ENCODE measurements at places on chromosomes 1 and 21.

- no peak for DNase-seq
Observed at GRCh38 chr1:7279769-7280168, 491.3 kb upstream of the VAMP3 start.

DNA sequence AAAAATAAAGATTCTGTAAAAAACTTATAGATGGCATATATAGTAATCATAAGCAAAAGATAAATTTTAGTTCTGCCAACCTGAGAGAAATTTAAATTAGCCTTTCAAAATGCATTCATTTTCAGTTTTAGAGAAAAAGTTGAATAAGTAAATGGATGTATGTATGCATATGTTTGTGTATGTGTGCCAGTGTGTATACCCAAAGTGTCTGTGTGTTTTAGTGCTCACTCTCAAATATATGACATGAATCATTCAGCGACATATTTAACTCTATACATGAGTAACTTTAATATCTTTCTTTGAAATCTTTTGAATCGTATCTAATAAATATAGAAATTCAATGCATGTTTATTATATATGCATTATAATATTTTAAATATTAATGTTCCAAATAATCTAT lies 274.5 kb downstream of the SRGAP2C start:
- no peak for DNase-seq

DNA sequence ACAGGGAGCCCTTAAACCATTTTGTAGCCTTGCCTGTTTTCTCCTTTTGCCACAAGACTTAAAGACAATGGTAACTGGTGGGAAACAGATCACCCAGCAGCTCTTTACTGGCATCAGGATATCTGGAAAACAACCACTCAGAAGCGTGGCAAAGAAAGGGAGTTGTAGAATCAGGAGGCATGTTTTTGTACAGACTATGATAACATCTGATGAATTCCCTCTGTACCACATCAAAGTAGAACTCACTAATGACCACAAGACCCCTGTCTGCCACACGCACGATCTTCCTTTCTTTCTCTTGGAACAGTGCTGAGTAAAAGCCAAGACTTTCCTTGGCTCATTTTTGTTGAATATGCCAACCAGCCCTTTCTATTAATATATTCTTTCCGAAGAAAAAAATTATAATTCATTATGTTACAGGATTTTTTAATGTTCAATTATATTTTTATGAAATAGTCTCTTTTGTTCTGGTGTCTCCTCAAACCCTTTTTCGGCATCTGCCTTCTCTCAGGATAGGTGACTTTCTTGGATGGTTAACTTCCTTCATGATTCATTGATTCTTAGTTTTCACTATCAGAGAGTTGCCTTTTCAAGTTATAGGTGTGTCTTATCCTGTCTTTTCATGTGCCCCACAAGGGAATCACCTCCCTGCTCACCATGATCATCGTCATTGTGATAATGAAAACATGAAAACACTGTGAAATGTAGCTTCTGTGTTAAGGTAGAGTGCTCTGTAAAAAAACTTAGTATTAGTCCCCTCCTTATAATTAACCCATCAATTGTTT lies 7.9 kb upstream of the PHGDH start:
- no peak for DNase-seq

DNA sequence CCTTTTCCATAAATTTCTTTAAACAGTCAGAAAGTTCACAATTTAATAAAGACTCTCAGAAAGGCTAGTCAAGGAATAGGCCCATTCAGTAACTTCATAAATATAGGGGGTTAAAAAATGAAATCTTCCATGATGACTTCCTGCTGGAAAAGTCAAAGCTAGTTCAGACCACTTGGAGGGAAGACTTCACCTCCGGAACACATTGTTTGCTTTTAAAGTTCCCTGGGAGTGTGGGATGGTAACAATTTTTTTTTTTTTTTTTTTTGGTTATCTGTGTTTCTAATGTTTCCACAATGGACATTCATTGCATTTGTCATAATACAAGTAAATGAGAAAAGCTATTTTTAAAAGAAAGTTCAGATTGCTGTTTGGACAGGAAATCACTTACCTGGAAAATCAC lies 18.4 kb upstream of the LAMC2 start:
- DNase-seq = no peak

- DNase-seq = no peak
Observed at GRCh38 chr1:226966683-226967082, 26.6 kb downstream of the COQ8A start.

DNA sequence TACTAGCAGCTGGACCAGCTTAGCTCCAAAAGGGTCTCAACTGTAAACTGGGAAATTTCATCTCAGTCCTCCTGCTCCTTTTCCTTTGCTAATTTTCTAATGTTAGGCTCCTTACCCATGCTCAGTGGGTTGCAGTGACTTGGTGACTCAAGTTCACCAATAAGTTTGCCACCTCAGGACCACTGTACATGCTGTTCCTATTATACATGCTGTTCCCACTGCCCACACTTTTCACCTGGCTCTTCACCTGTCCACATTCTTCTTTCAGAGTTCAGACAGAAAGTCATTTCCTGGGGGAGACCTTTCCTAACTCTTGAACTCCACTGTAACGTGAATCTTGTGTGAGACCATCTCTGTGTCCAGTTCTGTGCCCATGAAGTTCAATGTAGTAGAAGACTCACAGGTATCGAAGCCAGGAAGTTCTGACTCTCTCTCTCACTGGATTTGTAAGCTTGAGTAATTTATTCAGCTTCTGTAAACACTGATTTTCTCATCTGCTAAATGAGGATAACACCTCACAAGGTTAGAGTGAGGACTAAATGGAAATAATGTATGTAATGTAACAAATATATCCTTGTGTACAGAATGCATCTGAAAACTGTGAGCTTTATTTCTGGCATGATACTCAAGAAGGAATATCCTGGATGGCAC lies 17.9 kb downstream of the CD2 start:
- DNase-seq = no peak

DNA sequence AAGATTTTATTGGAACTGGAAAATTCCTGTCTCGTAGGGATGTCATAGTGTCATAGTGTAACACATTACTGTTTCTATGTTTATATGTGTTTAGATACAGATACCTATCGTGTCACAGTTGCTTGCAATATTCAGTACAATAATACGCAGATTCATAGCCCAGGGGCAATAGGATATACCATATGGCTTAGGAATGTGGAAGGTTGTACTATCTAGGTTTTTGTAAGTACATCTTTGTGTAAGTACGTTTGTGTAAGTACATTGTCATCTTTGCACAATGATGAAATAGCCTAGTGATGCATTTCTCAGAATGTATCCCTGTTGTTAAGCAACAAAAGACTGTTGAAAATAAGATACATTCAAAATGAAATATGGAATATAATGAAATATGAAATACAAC lies 68.9 kb downstream of the CAMTA1 start:
- no peak for DNase-seq

DNA sequence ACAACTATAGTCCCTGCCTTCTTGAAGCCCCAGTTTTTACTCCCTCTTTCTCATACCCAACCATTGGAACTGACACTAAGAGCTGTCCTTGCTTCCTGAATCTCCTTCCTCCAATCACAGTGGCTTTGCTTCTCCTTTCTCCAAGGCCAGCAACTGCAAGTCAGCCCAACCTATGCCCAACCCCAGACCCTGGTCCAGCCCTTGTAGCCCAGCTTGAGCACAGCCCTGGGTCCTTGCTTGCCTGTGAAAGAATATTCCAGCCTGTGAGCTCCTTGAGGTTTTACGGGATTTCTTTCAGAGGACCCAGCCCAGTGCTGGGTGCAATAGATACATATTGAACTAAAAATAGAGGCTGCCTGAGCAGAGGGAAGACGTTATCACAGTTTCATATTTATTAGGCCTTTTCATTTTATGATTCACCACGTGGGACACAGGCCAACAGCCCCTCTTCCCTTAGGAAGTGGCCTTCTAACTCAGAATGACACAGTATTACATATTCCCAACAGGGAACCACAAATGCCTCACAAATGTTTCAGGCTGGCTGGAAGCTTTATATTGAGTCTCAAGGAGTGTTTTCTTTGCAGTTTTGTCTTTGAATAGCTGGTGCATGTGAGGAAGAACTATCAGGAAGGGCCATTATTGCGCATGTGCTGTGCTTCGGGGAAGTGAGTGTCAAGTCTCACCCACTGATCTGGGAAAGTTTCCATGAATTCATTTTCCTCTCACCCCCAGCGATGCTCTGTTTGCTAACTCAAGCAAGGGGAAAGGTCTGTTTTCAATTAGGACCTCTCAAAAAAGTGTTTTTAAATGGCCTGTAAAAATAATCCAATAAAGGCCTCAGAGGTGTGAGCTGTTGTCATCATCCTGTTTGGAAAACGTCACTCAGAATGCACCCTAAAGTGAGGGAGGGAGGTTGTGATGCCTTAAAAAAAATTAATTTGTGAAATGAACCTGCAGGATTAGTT lies 92.3 kb upstream of the NFIA start:
- no peak for DNase-seq

GRCh38 chr1:914891-915280 lies 8.8 kb upstream of the SAMD11 start:
- no peak for DNase-seq

- peak; percentile 49 for DNase-seq
Observed at GRCh38 chr1:220680085-220680687, 10.0 kb upstream of the C1orf115 start.

- peak; percentile 9 for DNase-seq
Observed at GRCh38 chr1:171141688-171142415, 43.2 kb upstream of the FMO2 start.

DNA sequence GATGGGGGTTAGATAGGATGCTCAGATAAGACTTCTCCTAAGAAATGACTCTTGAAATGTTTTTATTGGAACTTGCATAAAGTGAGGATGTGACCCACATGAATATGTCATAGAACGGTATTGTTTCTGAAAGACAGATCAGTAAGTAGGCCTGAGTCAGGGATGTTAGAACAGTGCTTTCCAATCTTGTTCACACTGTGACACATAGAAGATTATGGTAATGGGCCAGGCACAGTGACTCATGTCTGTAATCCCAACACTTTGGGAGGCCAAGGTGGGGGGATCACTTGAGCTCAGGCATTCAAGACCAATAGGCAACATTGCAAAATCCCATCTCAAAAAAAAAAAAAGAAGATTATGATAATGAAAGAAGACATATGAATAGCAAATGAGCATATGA lies 32.9 kb downstream of the FMO4 start:
- DNase-seq = no peak

- no peak for DNase-seq
Observed at GRCh38 chr21:46040707-46041106, 57.2 kb upstream of the COL6A2 start.

- DNase-seq = no peak
Observed at GRCh38 chr1:39818482-39818881, 29.8 kb upstream of the BMP8B start.

- no peak for DNase-seq
Observed at GRCh38 chr1:222757646-222758268, 20.8 kb downstream of the FAM177B start.

GRCh38 chr1:150110116-150110515 lies 39.6 kb upstream of the PLEKHO1 start:
- DNase-seq = no peak

All from renal cortical epithelial cell (primary cell).